Large intestine (tissue), 12 donors: ENCODE measurements at places on chromosomes 1 and 21.
A peak's percentile ranks its signal among the peaks of the same experiment; 100 is the strongest.

GRCh38 chr1:205205055-205205454 lies 6.4 kb downstream of the DSTYK start:
- no peak for DNase-seq

DNA sequence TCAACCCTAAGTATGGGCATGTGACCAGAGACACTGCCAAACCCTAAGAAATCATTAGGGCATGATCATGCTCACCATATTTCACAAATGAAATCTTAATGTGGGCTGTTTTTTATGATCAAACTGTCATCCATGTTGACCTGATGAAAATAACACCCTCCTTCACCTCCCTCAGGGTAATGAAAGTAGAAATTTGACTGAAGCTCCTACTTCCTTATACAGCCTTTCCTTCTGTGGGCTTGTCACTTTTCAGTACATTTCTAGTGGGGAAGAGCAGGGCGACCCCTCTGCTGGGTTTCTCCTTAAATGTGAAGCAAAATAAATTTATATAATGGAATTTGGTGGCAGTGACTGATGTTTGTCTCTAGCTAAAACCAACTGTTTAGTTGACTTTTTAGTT lies 25.9 kb downstream of the IVNS1ABP start:
- DNase-seq = no peak

GRCh38 chr1:78255383-78255782 lies 209.6 kb downstream of the GIPC2 start:
- no peak for DNase-seq

GRCh38 chr1:201715801-201716741 lies 112.9 kb upstream of the IPO9 start:
- DNase-seq = no peak

- DNase-seq = no peak
These were observed 56.7 kb downstream of the S1PR1 start for GRCh38 chr1:101293461-101294051.

DNA sequence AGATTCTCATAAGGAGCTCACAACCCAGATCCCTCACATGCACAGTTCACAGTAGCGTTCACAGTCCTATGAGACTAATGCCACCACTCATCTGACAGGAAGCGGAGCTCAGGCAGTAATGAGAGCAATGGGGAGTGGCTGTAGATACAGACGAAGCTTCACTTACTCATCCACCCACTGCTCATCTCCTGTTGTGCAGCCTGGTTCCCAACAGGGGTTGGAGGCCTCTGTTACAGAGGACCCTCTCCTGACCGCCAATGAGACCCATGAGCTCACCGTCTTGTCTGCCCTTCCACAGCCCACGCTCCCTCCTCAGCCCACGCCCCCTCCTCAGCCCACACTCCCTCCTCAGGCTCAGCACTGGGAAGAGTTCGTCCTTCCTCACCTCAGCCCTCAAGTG lies 39.6 kb downstream of the RSPH1 start:
- peak; percentile 37 for DNase-seq

GRCh38 chr1:65703853-65704252 lies 88.8 kb upstream of the PDE4B start:
- no peak for DNase-seq

DNA sequence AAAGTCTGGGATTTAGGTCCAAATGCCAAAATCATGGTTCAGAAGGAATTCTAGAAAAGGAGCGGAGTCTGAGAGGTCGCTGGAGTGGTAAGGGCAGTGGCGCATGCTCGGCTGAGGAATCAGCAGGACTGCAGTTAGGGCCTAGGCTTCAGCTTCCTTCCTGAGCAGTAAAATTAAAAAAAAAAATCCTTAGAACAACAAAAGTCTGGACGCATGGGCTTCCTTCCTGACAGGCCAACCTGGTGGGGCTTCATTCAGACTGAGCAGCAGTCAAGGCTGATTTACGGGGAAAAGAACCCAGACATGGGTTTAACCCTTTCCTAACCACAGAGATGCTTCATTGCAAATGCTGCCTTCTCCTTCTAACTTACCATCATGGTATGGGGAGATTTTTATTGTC lies 17.1 kb downstream of the RNF220 start:
- no peak for DNase-seq

DNA sequence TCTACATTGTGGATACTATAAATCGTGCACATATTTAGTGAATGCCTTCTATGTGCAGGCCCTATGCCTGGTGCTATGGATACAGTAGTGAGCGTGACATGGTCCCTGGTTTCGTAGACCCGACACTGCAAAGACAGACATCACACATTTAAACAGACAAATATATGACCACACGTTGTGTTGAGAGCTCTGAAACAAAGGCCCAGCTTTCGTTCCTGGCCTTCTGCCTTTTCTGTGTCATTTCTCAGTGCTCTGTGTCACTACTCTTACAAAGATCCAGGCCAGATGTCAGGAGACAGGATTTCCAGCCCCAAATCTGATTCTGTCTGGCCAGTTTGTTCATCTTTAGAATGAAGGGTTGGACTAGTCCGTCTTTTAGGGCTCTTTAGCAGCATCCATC lies 19.3 kb upstream of the TRABD2B start:
- no peak for DNase-seq

GRCh38 chr21:43657355-43658087 lies 1.8 kb downstream of the HSF2BP start:
- DNase-seq = no peak

DNA sequence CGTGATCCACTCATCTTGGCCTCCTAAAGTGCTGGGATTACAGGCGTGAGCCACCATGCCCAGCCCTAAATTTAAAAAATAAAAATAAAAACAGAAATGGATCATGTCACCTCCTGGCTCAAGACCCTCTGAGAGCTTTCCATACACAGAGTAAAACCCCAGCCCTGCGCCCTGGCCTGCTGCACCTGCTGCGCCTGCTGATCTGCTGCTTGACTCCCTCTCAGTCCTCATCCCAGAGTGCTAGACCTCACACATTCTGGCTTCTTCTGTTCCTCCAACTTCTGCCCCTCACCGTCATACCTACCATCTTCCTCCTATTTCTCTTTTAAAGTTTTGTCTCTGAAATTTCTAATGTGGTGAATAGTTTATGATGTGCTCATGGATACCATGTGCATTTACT lies 42.7 kb upstream of the DIPK1A start:
- no peak for DNase-seq

DNA sequence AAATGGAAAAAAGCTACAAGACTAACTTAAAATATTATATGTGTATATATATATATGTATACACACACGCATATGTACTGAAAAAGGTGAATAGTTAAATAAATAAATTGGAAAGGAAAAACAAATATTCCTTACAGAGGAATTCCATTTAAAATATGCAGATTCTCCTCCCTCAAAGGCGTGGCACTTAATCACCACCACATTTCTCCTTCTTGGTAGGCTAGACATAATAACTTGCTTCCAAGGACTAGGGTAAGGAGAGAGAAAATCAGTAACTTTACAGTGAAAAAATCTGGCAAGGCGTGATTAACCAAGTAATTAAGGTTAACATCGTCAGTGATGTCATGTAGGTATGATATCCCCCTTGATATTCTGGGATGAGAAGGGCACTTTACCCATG lies 84.0 kb upstream of the USP25 start:
- DNase-seq = no peak

- DNase-seq = no peak
These were observed 38.8 kb upstream of the CTBS start for GRCh38 chr1:84613026-84613425.

DNA sequence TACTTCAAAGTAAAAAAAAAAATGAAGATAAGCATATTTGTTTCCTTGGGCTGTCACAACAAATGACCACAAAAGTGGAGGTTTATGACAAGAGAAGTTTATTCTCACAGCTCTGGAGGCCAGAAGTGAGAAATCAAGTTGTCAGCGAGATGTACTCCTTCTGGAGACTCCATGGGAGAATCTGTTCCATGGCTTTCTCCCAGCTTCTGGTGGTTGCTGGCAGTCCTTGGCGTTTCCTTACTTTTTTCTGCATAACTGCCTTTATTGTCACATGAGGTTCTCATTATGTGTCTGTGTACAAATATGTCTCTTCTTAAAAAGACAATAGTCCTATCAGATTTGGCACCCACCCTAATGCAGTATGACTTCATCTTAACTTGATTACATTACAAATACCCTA lies 398.3 kb downstream of the KCNT2 start:
- no peak for DNase-seq

DNA sequence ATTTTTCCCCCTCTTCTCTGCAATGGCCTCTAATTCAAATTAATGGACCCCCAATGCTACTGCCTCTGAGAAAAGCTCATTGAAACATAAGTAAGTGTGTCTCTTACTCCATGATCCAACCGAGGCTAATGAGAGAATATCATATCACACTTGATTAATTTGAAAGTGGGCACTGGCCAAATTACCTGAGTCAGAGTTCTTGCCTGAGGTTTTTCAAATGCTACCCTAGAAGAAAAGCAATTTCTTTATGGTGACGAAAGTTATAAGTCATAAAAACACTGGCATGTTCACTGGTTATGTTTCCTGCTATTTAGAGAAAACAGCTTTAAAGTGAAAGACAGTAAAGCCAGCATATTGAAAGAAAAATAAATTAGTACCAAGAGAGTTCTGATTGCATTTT lies 368.8 kb upstream of the TMPRSS15 start:
- no peak for DNase-seq

- DNase-seq = no peak
These were observed 9.8 kb downstream of the NPR1 start for GRCh38 chr1:153688276-153688675.

- peak; percentile 91 for DNase-seq
These were observed at the start of gene RNU5D-1 for GRCh38 chr1:44730741-44731512. Gene RNU5D-1 (minus strand): TSS chr1:44731170.

GRCh38 chr1:34060901-34061415 lies 104.1 kb downstream of the CSMD2 start:
- no peak for DNase-seq

DNA sequence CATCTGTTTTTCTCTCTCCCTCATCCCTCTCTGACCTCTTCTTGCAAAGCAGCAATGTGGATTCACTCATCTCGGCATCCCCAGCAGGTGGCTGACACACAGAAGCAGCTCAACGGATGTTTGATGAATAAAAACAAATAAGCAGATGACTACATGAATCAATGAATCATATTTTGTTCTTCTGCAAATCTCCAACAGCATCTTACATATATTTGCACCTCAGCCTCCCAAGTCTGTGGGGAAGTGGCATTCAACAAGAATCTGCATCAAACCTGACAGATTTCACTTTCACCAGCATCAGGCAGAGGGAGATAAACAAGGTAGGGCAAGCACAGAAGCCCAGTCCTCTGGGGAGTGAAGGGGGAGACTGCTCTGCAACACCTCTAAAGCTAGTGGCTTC lies 34.0 kb downstream of the CAPN8 start:
- no peak for DNase-seq

GRCh38 chr1:35062518-35063196 lies 16.5 kb upstream of the ZMYM1 start:
- DNase-seq = no peak

- DNase-seq = no peak
These were observed 6.8 kb downstream of the SSU72 start for GRCh38 chr1:1567891-1568291.

DNA sequence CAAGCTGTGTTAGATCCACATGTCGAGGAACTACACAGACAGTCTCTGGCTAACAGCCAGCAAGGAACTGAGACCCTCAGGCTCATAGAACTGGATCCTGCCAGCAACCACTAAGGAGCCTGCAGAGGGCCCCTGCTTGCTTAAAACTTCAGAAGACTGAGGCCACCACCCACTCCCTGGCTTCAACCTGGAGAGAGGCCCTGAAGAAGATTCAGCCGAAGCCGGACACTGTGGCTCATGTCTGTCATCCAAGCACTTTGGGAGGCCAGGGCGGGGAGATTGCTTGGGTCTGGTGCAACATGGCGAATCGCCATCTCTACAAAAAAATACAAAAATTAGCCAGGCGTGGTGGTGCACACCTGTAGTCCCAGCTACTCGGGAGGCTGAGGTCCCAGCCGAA lies 92.6 kb upstream of the TMPRSS2 start:
- no peak for DNase-seq
